ENCODE measurements at places on chromosomes 1 and 21.
A peak's percentile ranks its signal among the peaks of the same experiment; 100 is the strongest.

DNA sequence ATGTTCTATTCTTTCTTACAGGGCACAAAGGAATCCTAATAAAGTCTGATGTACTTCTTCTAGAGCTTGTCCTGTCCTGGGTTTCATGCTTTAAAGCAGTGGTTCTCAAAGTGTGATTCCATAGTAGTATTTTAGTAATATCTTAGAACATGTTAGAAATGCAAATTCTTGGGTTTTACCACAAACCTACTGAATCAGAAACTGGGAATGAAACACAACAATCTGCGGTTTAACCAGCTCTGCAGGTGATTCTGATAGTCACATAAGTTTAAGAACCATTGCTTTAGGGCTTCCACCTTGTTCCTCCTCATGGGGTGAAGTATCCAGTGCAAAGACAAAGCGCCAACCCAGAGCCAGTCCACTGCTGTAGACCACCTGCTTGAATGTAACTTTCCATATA, 41.1 kb downstream of the NGF start:
- no peak for DNase-seq

DNA sequence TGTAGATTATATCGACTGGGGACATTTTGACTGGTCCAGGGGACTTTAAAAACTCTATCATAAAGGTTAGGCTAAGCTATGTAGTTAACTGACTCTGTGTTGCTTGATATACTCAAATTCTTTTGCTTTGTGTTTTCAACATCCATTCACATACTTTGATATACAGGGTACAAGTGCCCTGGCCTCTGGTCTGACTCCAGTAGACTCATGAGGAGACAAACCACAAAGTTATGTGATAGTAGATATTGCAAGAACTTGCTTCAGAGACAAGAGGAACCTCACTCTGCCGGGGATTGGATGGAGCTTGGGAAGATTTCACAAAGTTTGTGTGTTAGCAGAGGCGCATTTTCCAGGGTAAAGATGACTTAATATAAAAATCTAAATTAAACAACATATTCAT, 1.3 kb downstream of the GORAB start:
- DNase-seq: no peak

GRCh38 chr21:45856906-45857305, 124.7 kb upstream of the COL6A1 start:
- DNase-seq: no peak

- DNase-seq: no peak
Measured at GRCh38 chr1:228668553-228669241, 66.6 kb upstream of the RHOU start.

DNA sequence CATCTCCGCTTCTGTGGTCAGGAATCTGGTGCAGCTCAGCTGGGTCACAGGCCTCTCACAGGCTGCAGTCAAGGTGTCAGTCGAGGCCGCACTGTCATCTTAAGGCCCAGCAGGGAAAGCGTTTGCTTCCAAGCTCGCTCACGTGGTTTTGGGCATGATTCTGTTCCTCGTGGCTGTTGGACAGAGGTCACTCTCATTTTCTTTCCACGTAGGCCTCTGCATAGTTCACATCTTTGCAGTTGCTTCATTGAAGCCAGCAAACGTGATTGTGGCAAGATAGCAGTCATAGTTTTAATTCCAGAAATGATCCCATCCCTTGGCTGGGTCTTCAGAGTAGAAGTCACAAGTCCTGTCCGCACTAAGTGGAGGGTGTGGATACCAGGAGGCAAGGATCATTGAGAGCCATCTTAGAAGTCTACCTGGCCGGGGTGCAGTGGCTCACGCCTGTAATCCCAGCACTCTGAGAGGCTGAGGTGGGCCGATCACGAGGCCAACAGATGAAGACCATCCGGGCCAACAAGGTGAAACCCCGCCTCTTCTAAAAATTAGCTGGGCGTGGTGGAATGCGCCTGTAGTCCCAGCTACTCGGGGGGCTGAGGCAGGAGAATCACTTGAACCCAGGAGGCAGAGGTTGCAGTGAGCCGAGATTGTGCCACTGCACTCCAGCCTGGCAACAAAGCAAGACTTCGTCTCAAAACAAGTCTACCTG, 24.5 kb downstream of the NECAP2 start:
- no peak for DNase-seq

DNA sequence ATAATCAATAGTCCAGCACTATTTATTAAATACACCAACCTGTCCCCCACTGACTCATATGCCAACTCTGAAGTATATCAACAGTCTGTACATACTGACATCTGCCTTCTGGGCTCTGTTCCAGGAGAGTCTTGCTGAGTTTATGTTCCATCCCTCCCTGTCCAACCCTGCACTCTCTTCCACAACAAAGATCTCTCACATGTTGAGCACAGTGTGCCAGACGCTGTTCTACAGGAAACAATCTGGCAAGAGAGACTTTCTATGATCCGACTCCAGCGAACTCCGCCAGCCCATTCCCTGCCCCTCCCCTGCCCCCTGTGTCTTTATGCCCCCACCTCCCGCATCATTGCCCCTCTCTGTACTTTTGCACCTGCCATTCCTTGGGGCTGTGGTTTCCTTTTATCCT, 3.4 kb downstream of the LACTBL1 start:
- DNase-seq: no peak

- no peak for DNase-seq
Measured at GRCh38 chr1:76928522-76928921, 61.2 kb downstream of the ST6GALNAC5 start.

GRCh38 chr1:95048317-95048716, 24.4 kb downstream of the ALG14 start:
- no peak for DNase-seq

DNA sequence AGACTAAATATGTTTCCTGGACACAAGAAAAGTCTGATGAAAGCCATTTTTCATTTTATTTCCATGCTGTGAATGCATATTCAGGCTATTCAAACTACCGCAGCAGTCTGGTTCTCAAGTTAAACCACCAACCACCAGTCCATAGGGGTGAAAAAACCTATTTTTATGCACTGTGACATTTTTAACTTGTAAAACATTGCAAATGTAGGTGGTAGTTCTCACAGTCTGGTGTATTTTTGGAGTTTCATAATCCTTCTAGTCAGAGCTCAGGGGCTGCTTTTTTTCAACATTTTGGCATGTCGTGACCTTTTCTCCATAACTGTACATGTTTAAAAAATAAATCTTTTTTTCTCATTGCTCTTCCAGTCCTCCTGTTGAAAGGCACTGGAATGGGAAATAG, 907.6 kb upstream of the ADGRL2 start:
- no peak for DNase-seq

DNA sequence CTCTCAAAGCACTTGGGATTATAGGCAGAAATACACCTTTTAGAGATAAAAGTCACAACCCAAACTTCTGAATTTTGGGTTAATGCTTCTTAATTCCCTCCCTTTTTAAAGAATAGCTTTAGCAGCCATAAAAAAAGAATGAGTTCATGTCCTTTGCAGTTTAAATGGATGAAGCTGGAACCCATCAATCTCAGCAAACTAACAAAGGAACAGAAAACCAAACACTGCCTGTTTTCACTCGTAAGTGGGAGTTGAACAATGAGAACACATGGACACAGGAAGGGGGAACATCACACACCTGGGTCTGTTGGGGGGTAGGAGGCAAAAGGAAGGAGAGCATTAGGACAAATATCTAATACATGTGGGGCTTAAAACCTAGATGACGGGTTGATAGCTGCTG, 55.8 kb downstream of the SLC27A3 start:
- no peak for DNase-seq

- no peak for DNase-seq
Measured at GRCh38 chr1:42999308-42999707, 40.6 kb upstream of the SLC2A1 start.

GRCh38 chr1:1764876-1765470, 13.3 kb downstream of the NADK start:
- DNase-seq: no peak

- DNase-seq: no peak
Measured at GRCh38 chr1:230972855-230973271, 5.8 kb downstream of the TTC13 start.

DNA sequence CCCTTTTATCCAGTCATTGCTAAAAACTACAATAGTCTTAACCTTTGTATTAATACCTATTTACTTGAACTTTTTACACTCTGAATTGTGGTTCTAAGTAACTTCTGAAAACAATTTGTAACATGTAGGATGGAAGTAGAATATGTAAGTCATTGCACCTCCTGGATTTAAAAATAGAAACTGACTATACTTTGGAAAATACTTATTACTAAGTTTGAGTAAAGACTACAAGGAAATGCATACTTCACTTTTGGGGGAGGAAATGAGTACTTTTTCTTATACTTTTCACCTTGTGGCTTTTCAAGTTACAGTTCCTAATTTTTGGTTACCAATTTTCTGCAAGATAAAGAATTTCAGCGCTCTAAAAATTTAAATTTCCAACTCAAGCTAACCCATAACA, 8.7 kb downstream of the RGS18 start:
- DNase-seq: no peak

- no peak for DNase-seq
Measured at GRCh38 chr1:69693921-69694675, 126.4 kb downstream of the LRRC7 start.

GRCh38 chr1:21237446-21238088, 52.7 kb downstream of the ECE1 start:
- DNase-seq: no peak

DNA sequence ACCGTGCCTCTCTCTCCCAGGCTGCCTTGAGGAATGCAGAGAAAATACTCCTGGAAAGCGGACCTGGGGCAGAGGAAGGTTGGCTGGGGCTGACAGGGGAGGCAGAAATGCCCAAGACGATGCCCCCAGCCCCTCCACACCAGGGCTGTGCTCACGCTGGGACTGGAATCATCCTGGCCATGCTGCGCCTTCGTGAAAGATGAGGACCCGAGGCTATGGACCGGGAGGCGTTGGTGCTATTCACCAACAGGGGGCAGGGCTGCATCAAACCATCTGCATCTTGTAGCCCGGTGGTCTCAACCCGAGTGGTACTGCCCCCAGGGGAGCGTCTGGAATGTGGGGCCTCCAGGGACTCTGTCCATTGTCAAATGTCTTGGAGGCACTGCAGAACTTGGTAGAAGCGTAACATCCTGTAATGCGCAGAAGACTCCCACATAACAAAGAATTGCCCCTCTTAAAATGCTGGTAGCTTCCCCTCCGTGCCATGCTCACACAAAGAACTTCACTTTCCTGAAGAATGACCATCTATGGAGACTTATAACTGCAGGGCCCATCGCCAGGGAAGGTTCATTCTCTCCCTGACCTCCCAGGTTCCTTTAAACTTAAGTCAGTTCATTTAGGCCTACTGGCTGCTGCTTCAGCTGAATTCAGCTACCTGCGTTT, 251.2 kb downstream of the RRAGC start:
- DNase-seq: peak; percentile 77

GRCh38 chr1:6373961-6374720, 19.4 kb downstream of the ACOT7 start:
- DNase-seq: no peak

DNA sequence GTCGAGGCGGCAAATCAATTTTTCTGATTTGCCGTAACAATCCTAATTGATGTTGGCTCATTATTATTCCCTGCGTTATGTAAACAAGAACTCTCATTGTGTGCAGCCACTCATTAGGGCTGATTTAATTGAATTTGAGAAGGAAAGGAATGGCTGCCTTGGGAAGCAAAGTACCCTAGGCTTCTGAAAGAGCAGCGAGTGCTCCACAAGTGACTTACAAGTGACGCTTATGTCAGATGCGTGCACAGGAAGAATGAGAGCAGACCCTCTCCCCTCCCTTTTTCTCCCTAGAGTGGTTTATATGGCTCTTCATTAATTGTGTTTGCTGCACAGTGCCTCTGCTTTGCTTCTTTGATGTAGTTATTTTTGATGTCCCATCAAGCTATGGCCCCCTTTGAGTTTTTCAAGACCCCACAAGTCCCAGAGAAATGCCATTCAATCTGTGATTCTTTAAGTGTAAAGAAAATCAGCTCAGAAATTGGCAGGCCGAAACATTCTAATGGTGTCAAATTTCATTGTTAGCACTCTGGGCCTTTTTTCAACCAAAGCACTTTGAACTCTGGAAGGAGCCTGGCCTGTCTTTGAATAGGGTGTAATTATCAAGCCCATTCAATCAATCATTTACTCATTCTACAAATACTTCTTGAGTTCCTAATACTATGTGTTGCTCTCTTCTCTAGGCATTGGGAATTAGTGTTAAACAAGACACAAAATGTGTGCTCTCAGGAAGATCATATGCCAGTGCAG, 86.8 kb upstream of the VAV3 start:
- no peak for DNase-seq

DNA sequence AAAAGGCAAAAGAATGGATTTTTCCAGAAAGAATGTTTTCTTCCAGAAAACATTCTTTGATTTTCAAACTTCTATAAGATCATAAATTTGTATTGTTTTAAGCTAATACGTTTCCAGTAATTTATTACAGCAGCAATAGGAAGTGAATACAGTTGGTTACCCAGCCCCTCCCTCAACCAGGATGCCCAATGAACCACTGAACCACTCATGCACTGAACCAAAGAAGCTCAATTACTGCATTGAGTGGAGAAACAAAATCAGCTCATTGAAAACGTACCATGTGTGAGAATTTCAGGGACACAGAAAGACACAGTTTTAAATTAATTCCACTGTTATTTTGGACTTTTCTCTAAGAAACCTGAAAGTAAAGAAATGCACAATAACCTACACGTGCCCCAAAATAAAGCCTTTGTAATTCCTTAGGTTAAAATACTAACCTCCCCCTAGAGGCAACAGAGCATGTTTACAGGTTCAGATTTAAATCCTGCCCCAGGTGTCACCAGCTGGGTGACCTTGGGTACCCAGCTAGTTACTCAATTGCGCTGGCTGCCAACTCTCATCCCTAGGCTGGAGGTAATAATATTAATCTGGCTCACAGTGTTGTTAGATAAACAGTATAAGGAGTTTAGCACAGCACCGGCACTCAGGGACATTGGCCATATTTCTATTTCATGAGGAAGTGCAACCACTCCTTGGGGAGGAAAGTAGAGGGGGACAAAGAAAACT, 111.7 kb downstream of the NMNAT2 start:
- DNase-seq: no peak

DNA sequence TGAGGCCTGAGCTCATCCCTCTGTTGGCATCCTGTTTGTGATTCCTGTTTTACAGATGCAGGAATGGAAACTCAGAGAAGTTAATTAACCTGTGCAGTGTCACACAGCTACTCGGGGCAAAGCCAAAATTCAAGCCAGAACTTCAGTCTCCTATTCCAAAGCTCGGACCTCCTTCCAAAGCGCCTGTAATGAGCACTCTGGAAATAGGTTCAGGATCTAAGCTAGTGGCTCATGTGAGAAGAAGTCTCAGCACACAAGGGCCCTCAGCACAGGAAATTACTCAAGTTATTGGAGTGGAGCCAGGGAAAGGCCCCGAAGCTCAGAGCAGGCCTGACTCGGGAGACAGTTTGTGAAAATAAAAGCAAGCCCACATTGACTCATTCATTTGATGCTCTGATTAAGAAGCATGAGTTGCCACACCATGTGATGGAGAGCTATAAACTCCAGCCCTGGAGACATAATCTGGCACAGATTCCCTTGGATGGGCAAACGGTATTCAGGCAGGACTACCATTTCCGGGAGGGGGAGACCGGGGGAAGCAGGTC, 50.6 kb upstream of the LYST start:
- DNase-seq: no peak
